ENCODE measurements at places on chromosomes 4 and X.
A peak's percentile ranks its signal among the peaks of the same experiment; 100 is the strongest.

DNA sequence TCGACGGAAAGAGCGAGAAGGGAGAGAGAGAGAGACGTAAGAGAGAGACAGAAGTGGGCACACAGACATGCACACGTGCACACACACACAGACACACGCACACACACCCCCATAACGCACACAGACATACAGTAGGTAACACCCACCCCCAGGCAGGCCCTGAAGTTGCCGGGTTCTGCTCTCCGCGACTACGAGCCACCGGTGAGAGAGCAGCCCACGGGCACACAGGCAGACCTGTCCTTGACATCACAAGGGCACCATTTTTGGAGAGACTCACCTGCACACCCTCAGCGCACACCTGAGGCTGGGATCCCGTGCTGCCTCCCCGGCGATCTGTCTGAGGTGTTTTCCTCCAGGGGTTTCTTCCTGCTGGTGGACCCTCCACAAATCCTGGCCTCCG is 1171.0 kb upstream of the PCDH10 start:
- DNase-seq = no peak

DNA sequence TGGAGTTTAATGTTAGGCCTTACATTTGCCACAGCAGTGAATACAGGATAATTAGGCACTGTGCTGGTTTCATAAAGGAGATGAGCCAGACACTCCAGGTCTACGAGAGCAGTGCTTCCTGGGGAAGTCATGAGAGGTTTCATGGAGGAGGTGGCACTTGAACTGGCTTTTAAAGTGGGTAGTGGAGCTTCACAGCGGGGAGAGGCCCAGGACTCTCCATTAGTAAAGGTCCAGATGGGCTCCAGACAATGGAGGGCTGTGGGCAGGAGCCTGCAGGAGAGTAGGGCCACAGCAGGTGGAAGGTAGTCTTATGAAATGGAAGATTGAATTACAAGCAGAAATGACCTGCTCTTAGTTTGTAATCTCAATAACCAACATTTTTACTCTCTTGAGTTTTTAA is 29.0 kb downstream of the CLDN22 start:
- DNase-seq = no peak

GRCh38 chrX:153900831-153901752 is 3.4 kb upstream of the AVPR2 start:
- peak; percentile 43 for DNase-seq

DNA sequence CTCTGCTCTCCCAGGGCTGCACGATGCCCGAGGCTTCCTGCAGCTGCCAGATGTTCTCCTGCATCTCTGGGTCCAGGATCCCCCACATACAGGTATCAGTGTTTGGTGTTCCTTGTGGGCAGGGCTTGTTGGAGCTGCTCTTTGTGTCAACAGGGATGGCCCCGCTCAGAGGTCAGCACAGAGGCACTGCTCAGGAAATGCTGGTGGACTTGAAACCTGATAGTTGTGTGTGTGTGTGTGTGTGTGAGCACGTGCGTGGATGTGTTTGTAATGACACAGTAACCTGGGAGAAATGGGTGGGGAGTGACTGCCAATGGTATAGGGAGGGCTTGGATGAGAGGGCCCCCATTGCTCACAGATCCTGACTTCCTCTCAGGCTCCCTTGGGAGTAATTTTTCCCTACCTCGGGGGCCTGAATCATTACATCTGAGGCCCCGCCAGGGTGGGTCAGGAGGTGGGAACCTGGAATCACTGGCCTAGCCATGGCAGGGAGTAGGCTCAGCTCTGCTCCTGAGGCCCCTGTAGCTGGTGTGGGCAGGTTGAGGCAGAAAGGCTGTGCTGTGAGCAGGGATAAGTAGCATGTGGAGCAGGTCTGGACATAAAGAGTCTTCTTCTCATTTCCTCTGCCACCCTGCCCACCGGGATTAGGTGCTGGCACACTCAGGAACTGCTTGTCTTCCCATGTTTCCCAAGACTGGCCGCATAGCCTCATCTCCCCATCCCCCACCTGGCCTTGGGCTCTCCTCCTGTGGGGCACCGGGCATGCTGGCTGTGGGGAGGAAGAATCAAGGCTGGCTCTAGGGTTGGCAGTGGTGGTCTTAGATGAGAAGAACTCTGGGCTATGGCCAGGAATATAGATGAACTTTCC is 2.5 kb upstream of the EFNB1 start:
- DNase-seq = no peak

DNA sequence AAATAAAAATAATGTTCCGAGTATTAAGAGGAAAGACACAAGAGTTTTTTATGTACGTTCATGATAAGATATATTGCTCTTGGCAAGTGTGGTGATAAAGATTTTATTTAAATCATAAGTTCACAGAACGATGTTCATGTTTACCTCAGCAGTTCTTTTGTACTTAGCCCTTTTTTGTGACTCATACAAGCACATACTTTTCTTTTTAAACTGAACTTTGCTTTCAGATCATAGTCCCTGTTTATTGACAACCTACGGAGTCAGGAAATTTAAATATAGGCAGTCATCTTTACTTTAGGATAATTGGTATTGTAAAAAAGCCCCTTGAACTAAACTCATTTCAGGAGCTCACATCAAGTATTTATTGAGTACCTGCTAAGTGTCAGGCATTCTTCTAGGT is 1.3 kb upstream of the CTSO start:
- DNase-seq = peak; percentile 37

- DNase-seq = peak; percentile 91
These were observed 2.3 kb downstream of the MAML3 start for GRCh38 chr4:140151699-140152012.

DNA sequence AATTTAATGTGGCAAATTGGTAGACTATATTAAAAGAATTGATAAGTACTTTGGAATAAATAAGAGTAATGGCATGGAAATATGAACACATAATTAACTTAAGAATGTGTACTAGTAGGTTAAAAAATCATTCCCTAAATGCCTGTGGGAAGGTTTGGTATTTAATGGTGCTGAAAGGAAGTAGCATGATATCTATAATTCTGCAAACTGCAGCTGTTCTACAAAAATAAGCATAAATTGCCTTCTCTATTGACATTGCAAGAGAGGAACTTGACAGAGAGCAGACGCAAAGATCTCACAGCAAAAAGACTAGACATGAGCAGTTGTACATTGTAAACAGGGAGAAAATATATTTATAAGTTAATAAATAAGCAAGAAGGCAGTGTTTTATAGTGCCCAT is 752.5 kb upstream of the PCDH10 start:
- DNase-seq = no peak

DNA sequence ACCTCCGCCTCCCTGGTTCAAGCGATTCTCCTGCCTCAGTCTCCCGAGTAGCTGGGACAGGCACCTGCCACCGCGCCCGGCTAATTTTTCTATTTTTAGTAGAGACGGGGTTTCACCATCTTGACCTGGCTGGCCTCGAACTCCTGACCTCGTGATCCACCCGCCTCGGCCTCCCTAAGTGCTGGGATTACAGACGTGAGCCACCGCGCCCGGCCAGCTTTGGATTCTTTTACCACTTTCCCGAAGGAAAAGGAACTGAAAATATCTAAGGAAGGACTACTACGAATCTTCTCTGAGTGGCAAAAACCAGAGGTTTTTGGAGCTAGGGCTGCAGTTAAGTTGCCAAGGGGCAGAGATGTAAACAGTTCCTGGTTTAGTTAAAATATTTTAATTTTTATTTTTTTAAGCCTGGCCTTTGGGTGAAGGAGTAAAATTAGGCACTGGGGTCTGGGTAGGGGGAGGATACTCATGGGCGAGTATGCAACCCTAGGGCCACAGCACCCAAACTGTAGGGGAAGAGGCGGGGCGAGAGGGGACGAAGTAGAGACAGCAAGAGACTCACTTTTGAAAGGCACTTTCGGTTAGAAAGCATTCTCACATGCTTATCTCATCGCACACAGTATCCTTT is 525 bp upstream of the CISD2 start:
- DNase-seq = no peak

- DNase-seq = no peak
These were observed 53.8 kb downstream of the SEPTIN11 start for GRCh38 chr4:77003400-77003799.

GRCh38 chrX:4484266-4484665 is 770.8 kb upstream of the PRKX start:
- no peak for DNase-seq

DNA sequence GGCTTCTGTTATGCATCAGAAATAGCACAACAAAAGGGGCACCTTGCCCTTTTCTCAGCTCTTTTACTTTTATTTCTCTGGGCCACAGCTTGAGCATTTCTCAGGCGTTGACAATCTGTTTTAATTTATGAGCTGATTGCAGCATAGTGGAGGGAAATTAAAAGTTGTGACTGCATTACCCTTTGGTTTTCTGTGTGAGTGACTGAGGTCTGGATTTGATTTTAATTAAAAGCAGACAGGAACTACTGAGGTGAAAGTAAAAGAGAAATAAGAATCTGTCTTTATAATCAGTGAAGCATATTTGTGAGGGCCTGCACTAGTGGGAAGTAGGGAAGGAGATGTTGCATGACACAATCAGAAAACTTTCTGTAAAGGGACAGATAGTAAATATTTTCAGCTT is 43.4 kb upstream of the GEMIN8 start:
- DNase-seq = no peak

DNA sequence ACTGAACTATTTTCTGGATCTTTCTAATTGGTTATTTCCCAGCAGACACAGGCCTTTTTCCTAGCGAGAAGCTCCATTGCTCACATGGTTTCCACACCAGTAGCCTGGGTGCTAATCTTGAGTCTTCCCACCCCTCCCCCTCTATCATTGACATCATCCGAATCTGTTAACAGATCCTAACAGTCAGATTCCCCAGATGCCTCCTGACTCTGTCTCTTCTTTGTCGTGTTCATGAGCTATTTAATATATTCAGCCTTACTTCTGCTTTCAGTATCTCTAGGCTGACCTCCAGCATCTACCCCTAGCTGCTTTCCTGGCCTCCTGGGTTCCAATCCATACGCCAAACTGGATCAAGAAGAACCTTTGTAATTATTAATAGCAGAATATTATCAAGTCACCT is 85.0 kb downstream of the CLNK start:
- no peak for DNase-seq

GRCh38 chrX:113390531-113390930 is 549.9 kb upstream of the AMOT start:
- no peak for DNase-seq

DNA sequence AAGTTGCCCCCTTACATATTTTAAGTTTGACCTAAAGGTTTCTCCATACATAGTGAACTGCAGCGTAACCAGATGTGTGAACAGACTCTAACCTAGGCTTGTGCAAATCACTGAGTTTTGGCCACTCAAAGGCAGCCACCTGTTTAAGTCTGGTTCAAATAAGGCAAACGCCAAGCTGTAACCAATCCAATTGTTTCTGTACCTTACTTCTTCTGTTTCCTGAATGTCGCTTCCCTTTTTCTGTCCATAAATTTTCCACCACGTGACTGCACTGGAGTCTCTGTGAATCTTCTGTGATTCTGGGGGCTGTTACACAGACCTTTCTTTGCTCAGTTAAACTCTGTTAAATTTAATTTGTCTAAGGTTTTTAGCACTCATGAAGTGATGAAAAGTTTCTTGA is 618.8 kb downstream of the GLUD2 start:
- no peak for DNase-seq

DNA sequence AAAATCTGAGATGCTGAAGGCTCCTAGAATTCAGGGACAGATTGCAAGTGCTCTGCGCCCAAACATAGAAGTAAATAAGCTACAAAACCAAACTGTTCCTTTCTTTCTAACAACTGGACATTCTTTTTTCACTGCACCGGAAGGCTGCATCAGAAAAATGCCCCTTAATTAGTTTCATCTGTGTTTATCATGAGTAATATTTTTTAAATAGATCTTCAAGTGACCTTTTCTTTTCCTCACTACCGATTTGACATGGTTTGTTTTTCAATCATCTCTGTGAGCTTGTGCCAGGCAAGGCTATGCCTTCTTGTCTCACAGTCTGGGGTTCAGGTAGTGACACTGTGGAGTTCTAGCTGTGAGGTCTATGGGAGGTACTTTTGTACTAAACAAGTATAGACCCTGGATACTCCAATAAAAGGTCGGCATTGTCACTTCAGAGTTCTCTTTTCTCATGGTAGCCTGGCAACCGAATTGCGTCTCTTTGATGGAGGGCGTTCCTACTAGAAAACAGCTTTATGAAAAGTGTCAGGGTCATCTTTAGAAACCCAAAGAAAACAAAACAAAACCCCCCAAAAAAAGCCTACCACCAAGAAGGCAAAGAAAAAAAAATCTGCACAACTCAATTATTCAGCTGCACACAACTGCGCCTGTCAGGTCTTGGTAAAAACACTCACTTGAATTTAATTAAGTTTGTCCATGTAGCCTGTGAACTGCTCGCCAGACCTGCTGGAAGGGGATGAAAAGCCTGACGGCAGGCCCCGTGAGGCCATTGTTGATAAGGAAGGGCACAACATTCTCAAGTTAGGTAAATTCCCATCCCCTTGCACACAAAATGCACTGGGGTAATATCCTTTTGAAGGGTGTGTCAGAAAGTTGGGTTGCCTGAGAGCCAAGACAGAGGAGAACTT is 22.8 kb upstream of the ADAMTS3 start:
- DNase-seq = no peak

DNA sequence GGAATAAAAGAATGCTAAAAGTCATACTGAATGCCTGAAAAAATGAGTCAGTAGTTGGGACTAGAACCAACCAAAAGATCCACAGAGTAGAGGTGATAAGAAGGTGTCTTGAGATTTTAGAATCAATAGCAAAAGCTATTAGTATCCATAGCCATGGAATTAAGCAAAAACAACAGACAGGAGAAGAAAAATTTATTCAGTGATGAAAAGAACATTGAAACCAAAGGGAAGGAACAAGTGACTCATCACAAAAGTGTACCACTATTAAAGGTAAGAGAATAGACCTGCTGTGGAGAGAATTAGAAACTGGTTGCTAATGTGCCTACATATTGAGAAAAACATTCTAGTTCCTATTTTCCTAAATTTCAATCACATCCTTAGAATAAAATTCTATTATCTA is 182.0 kb upstream of the NEIL3 start:
- no peak for DNase-seq

- DNase-seq = no peak
These were observed 422.6 kb upstream of the GALNTL6 start for GRCh38 chr4:171390626-171391025.

DNA sequence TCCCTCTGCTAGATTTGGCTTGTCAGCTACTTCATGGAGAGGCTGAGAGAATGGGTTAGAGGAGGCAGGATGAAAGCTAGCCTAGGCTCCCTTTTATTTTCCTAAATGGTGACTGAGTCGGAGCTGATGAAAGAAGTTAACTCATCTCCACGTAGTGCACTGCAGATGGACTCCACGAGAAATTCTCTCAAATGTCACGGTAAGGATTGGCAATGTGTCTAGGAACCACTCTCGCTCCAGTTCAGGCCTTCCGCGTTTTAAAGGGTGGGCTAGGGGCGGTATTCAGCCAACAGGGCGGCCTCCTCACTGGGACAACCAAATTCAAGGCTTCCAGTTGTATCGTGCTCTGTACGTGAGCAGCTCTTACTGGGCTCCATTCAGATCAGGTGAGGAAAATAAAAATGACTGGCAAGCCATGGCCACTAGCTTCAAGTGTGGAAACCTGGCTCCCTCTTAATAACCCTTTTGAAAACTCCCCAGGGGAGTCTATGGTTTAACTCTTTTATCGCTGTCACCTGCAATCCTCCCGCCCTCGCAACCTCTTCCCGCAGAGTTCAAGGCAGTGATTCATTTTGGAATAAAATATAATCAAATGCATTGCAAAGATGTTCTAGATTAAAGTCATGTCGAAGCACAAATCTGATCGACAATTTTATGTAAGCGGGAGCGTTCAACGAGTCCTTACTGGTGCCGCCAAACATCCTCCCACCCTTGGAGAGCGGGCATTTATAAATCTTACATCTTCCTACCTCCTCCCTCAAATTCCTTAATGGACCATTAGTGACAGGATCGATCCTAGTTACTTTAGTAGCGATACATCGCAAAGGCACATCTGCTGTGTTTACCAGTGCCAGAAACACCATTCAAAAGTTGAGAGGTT is 1.2 kb downstream of the SPOCK3 start:
- DNase-seq = no peak

Data from hepatocyte (in vitro differentiated cells).